Substantia nigra (tissue), 51 donors: ENCODE measurements at places on chromosomes 12 and 14.

DNA sequence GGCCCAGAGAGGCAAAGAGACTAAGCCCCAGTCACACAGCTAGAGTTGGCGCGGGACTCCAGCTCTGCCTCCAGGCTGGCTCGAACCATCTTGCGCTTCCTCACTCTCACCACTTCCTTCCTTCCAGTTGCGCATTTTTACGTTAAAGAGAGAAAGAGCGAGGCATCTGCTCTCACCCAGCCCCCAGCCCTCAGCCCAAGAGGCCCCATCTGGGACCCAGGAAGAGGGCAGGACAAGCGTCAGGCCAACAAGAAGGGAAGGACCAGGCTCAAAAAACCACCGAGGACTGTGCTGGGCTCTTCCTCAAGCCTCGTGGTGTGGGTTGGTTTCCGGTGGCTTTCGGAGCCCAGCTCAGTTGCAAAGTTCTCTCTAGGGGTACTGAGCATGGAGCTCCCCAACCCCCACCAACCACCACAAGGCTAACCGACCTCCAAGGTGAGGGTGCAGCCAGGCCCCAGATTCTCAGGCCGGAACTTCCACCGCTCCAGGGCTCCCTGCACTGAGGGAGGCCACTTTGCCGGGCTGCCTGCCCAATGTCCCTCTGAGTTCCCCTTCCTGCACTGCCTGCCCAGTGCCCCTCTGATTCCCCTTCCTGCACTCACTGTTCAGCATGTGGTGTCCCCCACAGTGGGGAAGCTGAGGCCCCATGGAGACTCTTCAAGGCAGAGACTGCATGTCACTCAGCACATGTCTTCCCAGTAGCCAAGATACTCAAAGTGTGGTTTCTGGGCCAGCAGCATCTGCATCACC, 35.9 kb downstream of the TESC start:
- peak; percentile 60 for DNase-seq

DNA sequence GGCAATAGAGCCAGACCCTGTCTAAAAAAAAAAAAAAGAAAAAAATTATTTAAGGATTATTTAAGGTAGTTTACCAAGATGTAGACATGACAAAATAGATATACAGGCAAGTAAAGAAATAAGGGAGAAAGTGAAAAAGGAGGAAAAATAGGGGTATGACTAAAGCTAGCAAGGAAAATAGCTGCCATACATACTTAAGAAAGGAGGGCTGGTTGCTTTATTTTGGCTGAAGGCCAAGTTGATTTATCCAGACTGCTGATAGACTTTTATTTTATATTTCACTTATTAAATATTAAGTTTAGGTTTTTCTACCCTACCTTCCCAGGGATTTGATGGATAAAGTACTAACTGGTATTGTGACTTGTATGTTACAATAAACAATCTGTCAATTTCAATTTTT, 8.3 kb upstream of the AEBP2 start:
- no peak for DNase-seq

- DNase-seq = no peak
Measured at GRCh38 chr12:100720016-100720654, 74.4 kb upstream of the ANO4 start.

DNA sequence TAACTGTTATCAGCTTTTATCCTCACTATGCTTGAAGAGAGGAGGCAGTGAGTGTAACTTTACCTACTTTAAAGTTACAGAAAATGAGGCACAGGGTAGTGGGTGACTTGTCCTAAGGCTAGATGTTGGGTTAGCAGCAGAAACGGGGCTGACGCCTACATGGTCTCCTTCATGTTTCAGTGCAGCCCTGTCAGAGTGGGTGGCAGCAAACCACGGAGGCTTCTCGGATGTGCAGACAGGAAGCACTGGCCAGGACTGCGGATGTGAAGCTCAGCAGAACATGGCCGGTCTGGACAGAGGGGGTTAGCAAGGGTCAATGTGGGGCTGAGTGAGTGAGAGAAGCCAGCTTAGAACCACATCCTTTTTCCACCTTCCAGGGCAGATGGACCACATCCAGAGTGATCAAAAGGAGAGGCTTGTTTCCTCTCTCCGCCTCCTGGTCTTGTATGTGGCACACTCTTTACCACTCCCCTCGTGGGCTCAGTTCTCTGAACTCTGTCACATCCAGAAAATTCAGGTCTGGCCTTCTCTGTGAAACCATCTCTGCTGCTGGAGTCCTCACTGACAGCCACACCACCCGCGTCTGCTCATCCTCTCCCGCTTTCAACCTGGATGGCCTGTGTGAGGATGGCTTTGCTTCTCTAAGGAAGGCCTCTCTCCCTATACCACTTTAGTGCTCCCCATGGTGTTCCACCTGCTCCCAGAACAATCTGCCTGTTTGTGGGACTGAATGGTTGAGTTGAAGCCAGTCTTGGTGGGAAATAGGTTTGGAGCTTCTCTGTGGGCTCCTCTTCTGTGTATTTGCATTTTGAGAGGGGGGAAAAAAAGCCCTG, 14.1 kb downstream of the SUSD6 start:
- DNase-seq = peak; percentile 66

DNA sequence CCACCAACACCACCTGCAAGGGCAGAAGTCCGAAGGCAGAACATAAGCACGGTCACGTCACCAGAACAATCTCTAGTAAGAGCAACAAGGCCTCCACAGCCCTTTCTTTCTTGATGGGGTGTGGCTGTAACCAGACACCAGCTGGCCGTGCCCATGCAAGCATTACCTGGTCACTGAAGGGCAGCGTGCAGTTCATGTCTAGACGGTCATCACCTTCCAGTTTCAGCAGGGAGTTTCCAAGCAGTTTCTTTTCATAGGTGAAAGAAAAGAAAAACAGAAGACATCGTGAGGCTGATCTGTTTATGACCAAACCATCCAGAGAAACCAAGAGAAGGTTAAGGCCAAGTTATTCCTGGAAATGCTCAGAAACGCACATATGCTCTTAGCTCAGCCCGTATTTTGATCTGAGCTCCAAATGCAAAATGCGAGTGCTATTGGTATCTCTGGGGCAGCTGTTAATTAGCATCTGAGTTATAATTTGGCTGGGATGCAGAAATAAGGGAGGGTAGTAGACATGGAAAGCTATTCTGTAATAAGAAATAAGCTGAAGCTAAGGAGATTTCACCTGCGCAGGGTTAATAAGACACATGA, 42.5 kb downstream of the PRKAB1 start:
- no peak for DNase-seq

GRCh38 chr12:124314207-124314606, 19.3 kb downstream of the RFLNA start:
- no peak for DNase-seq

DNA sequence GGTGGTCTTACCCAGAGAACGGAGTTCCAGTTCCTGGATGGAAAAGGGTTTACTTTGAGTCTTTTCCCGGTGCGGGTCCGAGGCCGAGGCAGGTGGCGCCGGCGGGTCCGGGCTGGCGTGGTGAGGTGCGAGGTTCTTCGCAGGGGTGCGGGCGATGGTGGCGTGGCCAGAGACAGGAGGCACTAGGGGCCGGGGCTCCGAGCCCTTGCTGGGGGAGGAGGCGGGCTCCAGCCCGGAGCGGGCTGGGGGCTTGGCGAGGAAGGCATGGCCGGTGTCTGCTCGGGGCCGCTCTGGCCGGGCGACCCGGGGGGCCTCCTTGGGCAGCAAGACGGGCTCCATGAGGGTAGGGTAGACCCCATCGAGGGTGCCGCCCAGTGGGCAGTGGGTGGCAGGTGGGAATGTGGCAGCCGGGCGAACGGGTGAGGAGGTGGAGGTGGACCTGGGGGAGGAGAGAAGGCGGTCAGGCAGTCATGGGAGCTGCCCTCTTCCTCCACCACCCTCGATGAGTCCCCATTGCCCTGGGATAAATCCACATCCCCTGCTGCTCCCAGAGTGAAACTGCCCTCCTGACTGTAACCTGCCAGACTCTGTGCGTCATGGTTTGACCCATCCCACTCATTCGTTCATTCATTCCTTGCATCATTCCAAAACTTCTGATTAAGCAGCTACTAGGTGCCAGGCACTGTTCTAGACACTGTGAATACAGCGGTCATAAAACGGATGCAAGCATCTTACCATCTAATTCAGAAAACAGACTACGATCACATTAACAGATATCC, 42.0 kb downstream of the RFLNA start:
- no peak for DNase-seq

DNA sequence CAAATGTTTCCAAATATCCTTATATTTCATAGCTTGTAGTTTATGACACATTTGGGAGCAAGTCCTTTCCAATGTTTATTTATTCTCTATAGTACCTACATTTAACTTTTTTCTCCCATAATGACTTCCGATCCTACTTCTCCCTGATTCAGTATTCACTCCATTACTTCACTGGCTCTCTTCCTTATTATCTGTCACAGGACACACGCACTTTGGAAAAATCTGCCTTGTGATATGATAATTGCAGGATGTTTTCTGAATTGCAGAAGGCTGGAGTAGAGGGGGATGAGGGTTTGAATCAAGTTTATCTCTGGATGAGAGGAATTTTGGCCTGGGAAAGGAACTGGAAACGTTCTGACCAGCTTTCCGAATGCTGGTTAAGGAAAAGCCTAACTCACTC, 75.0 kb downstream of the HMGA2 start:
- DNase-seq = no peak

DNA sequence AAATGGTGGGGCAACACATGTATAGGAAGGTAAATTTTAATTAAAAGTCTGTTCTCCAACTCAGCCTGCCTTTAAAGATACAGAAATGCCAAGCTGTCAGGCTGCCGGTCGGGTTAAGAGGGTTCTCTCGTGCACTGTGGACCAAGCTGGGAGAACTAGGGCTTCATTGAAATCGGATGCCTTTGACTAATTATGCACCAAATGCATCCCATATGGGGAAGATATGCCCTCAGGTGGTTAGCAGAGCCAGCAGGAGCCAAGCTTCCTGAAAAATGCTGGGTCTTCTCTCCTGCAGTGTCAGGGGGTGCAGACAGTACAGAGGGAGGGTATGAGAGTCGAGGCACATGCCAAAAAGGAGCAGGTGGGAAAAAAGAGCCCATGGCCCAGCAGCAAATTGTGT, 236.1 kb downstream of the CACNA1C start:
- no peak for DNase-seq

DNA sequence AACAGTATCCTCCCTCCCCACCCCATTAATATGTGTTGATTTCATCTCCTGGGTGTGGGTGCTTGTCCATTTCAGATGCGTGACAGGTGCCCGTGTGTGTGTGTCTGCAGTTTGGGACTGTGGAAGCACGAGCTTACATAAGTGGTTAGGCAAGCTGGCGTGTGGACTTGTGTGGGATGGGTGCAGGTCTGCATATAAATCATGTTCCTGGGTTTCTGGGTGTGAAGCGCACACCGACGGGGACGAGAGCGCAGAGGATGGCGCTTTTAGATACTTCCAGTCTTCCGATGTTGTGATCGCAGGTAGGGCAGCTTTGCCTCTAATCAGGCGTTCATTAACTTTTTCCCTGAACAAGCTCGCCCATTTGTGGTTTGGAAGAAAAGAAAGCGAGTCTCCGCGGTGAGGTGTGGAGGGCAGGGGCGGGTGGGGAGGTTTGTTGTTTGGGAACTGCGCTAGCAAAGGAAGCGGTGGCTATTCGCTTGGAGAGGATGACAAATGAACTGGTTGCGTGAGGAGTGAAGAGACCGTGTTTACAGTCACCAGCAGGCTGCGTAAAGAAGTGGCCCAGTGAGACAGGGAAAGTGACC, 865 bp downstream of the RGS6 start:
- DNase-seq = no peak

- DNase-seq = peak; percentile 26
Measured at GRCh38 chr14:32407130-32407529, 78.0 kb downstream of the AKAP6 start.

DNA sequence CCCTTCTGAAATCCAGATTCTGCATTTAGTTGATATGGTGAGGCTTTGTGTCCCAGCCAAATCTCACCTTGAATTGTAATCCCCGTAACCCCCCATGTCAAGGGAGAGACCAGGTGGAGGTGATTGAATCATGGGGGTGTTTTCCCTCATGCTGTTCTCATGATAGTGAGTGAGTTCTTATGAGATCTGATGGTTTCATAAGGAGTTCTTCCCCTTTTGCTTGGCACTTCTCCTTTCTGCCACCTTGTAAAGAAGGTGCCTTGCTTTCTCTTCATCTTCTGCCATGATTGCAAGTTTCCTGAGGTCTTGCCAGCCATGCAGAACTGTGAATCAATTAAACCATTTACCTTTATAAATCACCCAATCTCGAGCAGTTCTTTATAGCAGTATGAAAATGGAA, 23.1 kb upstream of the C12orf42 start:
- DNase-seq = no peak

GRCh38 chr12:70366581-70367257, 629 bp downstream of the KCNMB4 start:
- peak; percentile 6 for DNase-seq

GRCh38 chr12:80472236-80472635, 28.2 kb downstream of the PTPRQ start:
- DNase-seq = no peak

DNA sequence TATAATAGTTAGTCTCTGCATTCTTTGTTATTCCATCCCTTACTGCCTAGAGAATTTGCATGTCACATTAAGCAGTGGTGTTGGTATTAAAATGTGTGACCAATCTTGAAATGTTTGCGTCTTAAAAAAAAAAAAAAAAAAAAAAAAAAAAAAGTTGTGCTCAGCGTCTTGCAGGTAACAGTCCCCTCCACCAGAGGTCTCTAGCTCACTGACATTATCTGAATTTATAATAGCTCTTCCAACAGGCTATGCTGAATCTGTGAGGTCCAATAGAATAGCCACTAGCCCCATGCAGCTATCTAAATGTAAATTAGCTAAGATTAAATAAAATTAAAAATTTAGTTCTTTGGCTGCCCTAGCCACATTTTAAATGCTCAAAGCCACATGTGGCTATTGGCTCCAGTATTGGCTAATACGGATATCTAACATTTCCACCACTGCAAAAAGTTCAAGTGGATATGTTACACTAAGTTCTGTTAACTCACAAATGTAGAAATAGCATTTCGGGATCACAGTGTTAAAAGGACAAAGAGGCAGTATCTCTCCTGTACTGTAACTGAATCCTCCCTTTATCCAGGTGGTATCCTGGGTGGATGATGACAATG, 28.7 kb downstream of the NKX2-8 start:
- no peak for DNase-seq

DNA sequence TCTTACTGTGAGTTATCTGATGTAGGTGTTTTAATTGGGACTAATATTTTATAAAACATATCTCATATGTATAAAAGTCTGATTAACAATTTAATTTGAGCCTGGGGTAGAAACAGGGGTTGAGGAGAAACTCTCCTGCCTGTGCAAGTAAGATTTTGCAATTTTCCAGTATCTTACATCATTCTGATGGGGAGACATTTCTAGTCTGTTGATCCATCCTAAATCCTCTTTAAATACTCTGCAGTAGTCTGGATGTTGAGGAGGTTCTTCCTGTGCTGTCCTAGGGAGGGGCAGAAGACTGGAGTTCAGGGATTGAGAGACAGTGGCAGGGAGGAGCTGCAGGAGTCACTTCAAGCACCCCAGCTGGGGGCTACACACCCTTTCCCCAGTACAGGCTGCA, 287.8 kb downstream of the ADGRD1 start:
- no peak for DNase-seq
